HT1080 (cell line): ENCODE measurements at places on chromosomes 4 and X.

- no peak for DNase-seq
Measured at GRCh38 chr4:96708766-96709165, 868.9 kb downstream of the PDHA2 start.

DNA sequence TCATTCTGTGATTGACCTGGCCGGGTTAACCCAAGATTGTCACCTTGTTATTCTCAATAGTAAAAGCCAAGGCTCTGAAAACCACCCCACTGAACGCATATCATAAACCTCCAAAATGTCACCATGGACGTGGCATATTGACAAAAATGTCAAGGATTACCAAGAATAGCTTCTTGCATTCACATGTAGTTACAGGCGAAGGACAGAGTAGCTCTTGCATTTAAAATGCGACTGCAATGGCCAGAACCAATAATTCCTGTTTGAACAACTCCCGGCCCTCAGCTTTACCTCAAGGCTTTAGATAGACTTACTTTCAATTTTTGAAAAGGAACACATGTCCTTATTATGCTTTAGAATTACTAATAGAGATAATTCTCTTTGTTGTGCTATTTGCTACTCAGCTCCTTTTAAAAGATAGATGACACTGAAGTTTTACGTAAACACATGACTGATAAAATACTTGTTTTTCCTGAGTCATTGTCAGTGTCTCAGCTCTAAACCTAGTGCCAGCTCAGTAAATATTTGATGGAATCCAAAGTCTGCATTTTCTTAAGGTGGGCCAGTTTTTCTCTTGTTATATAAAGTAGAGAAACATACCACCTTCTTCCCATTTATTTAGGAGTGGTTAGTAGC lies 66.3 kb downstream of the CLDN34 start:
- no peak for DNase-seq

- DNase-seq: no peak
Measured at GRCh38 chr4:71185037-71185436, 153.8 kb upstream of the SLC4A4 start.

DNA sequence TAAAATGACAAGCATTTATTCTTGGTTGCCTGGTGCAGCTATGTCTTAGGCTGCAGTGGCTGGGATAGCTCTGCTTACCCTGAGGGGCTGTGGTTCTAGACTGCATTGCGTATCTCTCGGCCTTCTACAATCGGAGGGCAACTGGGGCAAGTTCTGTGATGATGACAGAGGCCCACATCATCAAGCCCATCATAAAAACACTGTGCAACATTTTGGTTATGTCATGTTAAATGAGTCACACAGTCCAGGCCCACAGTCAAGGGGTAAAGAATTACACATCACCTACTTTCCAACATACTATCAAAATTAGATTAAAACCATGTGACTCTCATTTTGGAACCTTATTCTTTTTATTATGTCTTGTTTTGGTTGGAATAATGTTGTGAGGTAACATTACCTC lies 120.2 kb upstream of the GUCY1A1 start:
- DNase-seq: peak; percentile 34

GRCh38 chr4:5918331-5918985 lies 25.6 kb upstream of the CRMP1 start:
- no peak for DNase-seq

GRCh38 chr4:102469806-102470205 lies 31.4 kb upstream of the NFKB1 start:
- no peak for DNase-seq

DNA sequence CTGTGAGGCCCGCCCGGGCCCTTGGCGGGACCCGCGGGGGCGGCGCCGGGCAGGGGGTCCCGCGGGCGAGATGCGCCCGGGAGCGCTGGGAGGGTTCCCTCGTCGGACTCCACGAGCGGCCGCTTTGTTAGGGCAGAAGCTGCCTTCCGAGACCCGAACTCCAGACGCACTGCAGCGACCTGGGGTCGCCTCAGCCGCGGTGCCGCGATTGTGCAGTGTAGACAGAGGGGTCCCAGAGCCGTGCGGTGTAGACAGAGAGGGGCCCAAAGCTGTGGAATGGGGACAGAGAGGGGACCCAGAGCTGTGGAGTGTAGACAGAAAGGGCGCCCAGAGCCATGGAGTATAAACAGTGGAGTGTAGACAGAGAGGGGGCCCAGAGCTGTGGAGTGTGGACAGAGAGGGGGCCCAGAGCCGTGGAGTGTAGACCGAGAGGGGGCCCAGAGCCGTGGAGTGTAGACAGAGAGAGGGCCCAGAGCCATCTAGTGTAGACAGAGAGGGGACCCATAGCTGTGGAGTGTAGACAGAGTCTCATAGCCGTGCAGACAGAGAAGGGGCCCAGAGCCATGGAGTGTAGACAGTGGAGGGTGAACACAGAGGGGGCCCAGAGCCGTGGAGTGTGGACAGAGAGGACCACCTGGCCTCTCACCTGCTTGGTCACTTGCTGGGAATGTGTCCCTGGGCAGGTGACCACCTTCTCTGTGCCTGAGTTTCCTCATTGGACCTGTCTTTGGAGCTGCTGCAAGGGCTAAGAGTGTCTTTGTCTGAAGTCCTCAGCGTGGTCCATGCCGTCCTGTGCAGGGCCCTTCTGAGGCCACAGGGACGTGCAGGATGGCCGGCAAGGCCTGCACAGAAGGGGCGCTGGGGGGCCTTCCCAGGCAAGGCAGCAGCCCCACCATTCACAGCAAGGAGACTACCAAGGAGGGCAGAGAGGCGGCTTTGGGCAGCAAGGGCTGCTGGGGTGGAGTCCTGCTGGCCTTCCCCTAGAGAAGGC lies 875 bp downstream of the RGS12 start:
- DNase-seq: no peak

- DNase-seq: no peak
Measured at GRCh38 chr4:575281-576141, 584 bp downstream of the TMEM271 start.

DNA sequence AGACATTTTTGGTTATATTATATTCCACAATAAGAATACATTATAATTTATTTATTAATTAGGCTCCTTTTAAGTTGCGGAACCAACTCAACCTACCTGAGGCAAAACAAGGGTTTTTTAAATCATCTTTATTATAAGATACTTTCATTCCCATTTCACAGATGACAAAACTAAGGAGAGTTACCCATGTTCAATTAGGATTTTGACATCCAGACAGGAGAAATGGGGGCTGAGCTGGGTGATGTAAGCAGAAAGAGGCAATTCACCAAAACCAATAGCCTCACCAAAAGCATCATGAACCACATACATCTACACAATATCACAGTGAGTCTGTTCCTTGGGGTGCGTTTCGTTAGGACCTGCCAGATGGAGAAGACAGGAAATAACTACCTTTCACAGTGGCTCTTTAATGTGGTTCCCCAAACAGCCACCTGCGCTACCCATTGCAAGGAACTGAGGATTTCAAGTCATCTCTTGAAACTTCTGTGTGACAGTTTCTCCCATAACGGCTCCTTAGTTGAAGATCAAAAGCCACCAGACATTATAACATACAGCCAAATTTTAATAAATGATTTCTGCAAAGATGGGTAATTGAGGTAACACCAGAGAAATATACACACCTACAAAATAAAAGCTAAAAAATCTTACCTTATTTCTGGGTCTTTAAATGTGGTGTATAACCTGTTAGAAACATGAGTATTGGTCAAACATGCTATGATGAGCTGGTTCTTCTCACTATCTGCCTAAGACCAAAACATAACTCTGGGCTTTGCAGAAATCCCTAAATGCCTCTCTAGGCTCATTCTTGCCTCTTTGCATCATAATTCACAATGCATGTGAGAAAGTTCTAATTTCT lies 190.6 kb upstream of the LEF1 start:
- no peak for DNase-seq

DNA sequence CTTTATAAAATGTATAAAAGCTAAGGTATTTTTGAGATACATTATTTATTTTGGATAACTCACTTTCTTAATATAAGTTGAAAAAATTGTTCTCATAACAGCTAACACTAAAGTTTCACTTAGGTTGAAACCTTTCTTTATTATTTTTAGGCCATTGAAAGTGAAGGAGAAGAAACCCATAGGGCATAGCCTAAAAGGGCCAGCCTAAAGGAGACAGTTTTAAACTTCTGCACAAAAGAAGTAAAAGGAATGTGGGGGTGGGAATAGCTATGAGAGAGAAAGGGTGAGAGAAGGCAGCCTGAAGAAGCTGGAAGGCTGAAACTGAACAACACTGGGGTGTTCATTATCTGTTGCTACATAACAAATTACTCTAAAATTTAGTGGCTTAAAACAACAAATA lies 57.6 kb upstream of the RAPGEF2 start:
- no peak for DNase-seq

DNA sequence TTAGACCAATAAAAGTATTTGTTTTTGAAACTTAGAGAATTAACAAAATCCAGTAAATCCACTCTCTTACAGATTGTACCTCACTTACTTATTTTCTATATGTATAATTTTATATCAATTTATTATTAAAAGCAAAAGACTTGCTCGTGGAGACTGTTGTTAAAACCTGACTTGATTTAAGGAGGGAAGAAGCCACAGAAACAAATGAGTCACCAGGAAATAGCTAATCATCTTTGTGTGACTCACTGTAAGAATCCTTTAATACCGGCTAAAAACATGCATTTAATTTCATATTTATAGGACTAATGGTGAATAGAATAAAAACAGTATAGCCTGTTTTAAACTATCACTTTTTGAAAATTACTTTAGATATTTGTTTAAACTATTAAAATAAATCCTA lies 29.9 kb upstream of the UBE2NL start:
- peak; percentile 68 for DNase-seq

DNA sequence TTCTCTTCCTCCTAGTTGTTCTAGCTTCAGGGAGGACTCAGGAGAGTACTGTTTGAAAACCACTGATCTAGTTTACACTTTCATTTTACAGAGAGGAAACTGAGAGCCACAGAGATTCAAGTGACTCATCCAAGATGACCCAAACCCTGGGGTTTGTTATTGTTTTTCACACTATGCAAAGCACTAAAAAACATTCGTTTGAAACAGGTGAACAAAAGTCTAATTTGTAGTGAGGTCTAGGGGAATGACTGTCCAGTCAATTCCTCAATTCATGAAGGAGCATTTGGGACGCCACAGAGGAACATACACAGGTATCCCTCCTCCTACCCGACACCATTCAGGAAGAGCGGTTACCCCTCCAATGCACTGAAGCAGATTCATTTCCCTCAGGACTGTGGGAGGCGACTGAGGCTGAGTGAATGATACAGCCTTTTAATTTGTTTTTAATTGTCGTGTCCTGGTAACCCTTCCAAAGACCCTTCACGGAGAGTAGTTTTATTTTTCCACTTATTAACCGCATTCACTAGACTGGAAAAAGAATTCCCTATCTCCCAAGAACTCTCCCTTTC lies 30.3 kb downstream of the TLR10 start:
- peak; percentile 69 for DNase-seq

GRCh38 chrX:68238568-68238967 lies 194.7 kb downstream of the OPHN1 start:
- no peak for DNase-seq

DNA sequence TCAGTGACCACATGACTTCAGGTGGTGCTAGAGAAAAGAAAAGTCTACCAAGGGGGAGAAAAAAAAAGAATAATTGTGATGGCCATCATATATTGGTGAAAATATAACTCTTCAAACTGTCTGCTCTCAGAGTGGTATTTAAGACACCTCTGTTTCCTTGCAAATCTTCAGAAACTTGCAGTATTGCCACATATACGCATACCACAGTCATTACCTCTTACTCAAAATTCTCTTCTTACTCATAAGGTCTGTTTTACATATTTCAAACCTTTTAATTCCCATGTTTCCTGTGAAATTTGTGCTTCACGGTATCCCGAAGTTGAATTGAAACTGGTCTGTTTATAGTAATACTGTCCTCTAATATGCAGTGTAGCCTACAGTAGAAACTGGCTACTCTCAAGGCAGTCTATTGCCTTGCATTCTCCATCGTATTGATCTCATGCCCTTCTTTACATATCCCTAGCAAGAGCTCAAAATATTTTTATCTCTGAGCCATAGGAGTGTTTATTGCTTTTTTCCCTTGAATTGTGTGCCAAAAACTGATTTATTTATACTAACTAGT lies 34.7 kb upstream of the LHFPL1 start:
- DNase-seq: no peak

DNA sequence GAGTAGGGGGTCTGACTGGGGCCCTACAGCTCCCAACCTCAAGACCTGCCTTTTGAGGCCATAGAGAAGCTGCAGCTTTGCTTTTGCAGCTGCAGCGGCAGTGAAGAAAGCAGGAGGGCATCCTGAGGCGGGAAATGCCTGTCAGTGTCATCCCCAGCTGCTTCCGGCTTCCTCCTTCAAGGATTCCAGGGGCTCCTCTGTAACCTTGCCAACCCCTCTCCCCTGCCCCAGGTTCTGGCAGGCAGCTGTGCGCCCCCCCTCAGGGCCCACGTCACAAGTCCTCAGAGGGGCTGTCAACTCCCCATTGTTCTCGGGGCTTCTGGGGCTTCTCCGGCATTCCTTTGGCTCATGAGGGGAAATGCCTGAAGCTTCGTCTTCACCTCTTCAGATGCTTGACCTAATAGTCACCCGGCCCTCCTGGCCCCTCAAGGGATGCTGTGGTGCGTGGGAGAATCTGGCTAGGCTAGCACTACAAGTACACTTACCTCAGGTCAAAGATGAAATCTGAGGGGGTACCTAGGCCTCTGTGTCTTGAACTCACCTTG lies 31.9 kb downstream of the APLN start:
- DNase-seq: peak; percentile 91

- no peak for DNase-seq
Measured at GRCh38 chr4:123014038-123014437, 91.6 kb upstream of the NUDT6 start.

GRCh38 chrX:20729416-20729815 lies 462.7 kb upstream of the RPS6KA3 start:
- no peak for DNase-seq

DNA sequence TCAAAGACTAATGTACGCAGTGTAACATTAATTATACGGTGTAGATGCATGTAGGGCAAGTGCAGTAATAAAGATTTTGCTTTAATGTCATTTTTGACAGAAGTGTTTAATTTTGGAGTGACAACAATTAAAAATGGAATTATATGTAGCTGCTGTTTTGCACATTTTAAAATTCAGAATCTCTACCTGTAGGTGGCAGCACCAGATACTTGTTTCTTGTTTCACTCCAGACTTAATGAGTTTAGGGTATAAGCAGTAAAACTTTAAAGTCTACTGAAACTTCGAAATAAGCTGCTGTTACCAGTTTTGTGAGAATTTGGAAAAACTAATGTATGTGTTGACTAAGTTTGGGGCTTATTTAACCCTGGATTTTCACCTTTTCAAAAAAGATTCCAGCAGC lies 144.9 kb downstream of the POLA1 start:
- DNase-seq: peak; percentile 4

DNA sequence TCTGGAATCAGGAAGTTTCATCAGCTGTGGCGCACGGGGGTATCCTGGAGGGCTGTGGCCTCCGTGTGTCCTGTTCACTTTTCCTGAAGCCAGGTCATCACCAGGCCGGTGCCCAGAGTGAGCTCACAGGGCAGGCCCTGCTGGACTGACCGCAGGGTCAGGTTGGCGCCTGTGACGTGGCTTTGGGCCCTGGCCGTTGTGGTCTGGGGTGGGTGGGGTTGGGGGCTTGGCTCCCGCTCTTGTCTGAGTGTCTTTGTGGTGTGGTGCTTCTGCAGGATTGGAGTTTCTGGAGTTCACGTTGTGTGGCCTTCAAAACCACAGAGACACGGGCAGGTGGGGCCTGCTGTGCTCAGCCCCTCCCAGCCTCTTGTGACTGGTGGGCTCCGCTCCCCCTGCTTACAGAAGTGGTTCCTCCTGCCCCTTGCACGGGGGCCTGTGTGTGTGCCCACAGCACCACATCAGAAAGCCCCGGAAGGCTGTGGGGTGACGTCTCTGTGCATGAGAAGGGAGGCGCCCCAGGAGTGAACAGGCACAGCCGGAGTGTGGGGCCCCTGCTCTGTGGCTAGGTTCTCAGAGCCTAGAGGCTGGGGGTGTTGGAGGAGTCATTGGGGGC lies 9.5 kb downstream of the RGS12 start:
- peak; percentile 27 for DNase-seq
